ENCODE measurements at places on chromosomes 5 and 9.

DNA sequence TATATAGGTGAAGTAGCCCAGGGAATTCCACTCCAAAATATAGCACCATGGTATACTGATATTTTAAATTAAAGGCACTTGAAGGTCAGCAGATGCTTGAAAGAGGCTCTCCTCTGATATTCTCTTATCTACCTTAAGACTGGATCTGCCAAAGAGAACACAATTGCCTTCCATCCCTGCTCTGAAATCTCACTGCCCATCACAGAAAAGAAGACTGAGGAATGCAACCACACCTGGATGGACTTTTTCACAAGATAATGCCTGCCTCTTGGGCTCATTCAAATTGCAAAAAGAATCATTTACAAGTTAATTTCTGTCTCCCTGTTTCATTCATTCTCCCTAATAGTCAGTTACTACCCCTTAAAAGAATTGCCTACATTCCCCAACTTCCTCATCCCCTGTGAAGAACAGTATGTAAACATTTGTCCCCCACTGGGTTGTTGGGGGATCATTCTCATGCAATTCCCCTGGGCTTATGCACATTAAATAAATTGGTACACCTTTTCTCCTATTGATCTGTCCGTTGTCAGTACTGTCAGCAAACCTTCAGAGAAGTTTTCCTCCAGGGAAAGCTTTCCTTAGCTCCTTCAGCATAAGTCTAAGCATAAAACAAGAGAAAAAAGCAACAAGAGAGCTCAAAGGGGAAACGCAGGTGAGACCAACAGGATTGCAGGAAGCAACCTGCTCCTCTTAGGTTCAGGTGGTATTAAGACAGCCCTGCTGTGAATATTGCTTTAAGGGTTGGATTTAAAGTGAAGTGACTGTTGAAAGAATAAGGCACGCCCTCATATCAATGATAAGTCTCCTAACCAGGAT is 171.4 kb upstream of the SLC30A5 start:
- peak; percentile 81 for DNase-seq
- peaks cover 6% of the 10 kb centered on the region for H3K4me1 ChIP-seq
- H3K27me3 ChIP-seq: no peaks in the 10 kb centered on the region
- no peak overlapping the region for H3K4me3 ChIP-seq
- peak overlapping the region; percentile 95 for H3K27ac ChIP-seq
- H3K36me3 ChIP-seq: no peaks in the 10 kb centered on the region

DNA sequence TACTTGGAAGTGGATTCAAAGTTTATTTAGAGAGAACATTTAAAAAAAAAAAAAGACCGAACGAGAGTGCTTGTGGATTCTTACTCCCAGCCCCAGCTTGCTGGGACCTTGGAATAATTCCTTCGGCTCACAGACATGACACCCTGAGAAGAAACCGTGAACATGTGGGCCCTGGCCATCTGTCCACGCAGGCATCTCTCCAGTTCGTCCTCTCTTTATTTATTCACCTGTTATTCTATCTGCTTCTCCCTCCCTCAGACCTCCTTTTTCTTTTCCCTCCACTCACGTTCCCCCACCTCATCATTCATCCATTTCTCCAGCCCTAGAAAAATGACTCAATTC is 93.7 kb upstream of the PHYKPL start:
- no peaks in the 10 kb centered on the region for H3K36me3 ChIP-seq
- H3K4me3 ChIP-seq: no peak overlapping the region
- H3K27ac ChIP-seq: no peak overlapping the region
- no peak for DNase-seq
- peaks cover 1% of the 10 kb centered on the region for H3K4me1 ChIP-seq

- H3K36me3 ChIP-seq: no peaks in the 10 kb centered on the region
- DNase-seq: no peak
- H3K4me3 ChIP-seq: peak within 1 kb of the TSS; percentile 57
- no peaks in the 10 kb centered on the region for H3K27me3 ChIP-seq
Measured at GRCh38 chr5:169637085-169637548, at the start of gene DOCK2. Gene DOCK2, plus strand, starts transcription at chr5:169637275. Its CDS starts 52 bp downstream, at chr5:169637327.

DNA sequence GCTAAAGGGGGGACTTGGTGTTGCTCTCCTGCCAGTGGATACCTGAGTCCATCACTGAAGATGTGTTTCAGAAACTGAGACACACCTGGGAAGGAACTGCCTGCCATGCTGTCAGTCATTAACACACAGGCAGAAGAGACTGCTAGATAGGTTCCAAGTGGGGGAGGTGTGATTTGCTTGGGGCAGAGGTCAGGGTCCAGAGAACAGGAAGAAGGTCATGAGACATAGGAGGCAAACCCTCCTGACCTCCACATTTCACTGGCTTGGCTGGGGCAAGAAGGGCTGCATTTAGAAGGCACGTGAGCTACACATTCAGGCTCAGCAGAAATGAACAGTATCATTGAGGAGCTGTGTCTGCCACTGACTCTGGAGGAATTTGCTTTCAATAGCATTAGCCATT is 215.8 kb downstream of the HSPA4 start:
- H3K4me3 ChIP-seq: no peak overlapping the region
- H3K36me3 ChIP-seq: no peaks in the 10 kb centered on the region
- no peak overlapping the region for H3K27ac ChIP-seq
- DNase-seq: no peak
- H3K27me3 ChIP-seq: no peaks in the 10 kb centered on the region

DNA sequence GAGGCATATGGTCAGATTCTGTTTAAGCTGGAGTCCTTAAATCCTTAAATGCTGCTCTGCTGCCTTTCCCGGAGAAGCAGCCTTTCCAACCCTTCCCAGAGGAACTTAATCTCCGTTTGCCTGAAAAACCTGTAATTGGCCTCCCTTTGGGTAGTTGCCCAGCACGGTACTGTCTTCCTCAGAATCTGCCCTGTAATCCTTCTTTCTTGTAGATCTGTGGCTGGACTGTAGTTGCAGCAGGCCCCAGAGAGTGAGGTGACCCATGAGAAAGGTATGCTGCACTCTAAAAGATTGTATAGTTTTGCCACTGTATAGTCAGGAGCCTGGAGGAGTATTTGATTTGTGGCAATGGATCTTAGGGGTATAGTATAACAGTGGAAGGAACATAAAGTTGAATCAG is 11.7 kb downstream of the SPIN1 start:
- no peaks in the 10 kb centered on the region for H3K36me3 ChIP-seq
- H3K4me3 ChIP-seq: no peak overlapping the region
- no peak overlapping the region for H3K27ac ChIP-seq
- no peaks in the 10 kb centered on the region for H3K27me3 ChIP-seq
- no peaks in the 10 kb centered on the region for H3K4me1 ChIP-seq

All from iPS DF 6.9 (cell line).